ENCODE measurements at places on chromosomes 16 and 17.

- no peak for DNase-seq
These were observed 43.8 kb upstream of the DHX40 start for GRCh38 chr17:59521465-59522126.

DNA sequence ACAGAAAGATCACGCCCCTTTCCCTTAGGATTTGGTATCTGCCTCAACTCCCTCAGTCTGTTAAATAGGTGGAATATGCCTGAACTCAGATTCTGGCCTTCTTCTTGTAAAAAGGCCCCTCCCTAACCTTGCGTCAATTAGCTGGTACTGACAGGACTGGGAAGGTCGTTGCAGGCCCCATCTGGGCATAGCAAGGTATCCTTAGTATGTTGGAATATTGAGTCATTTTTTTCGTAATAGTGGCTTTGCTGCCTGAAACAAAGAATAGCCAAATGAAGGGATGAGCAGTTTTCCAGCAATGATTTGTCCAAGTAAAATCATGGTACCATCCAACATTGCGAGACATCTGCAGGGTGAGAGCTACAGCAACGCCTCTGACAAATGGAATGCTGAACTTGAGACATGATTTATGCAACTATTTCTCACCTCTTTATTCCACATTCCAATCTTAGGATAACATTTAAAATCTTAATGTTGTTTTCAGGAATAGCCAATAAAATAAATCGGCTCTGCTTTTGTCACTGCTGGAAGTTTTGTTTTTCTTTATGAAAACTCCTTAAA, 39.3 kb upstream of the BRD7 start:
- no peak for DNase-seq

DNA sequence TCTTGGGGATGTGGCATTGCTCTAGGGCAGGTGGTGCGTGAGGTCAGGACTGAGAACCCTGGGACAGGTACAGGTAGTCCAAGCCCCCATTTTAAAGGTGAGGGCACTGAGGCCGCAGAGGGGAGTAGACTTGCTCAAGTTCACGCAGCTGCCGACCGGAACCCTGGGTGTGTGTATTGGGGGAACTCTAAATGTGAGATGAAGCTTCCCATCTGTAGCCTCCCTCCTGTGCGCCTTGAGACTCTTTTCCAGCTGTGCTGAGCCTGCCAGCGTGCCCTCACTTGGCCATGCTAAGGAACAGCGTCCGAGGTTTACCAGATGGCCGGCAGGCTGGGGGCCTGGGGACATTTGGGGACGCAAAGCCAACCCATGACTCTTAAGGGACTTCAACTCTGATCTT, 79.0 kb upstream of the CDC42EP4 start:
- no peak for DNase-seq

DNA sequence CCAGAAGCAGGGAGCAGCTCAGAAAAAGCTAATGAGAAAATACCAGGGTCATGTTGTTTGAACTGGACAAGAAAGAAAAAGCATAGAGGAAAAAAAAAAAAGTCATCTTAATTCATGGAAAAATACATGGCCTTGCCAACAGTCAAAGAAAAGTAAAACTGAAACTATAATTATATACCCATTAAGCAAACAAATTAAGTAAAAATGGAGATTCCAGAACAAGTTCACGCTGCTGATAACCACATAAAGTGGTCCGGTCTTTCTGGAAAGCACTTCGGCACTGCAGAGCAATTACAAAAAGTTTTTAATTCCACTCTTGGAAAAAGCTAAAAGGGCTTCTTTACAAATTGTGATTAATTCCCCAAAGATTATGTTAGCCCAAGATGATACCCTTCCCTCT, 12.4 kb upstream of the P2RX5 start:
- no peak for DNase-seq

DNA sequence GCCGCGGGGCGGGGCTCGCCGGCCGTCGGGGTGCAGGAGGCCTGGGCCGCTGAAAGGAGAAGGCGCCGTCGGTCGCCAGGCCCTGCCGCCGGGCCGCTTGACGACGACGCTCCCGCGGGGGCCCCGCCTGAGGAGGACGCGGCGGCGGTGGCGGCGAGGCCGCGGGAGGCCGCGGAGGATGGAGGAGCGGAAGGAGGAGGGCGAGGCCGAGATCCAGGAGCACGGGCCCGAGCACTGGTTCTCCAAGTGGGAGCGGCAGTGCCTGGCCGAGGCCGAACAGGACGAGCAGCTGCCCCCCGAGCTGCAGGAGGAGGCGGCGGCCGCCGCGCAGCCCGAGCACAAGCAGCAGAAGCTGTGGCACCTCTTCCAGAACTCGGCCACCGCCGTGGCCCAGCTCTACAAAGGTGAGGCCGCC, 430 bp downstream of the HAPSTR1 start:
- DNase-seq = peak; percentile 8

GRCh38 chr17:67434061-67434525, 57.0 kb downstream of the PITPNC1 start:
- no peak for DNase-seq

GRCh38 chr16:65481956-65482355, 360.1 kb upstream of the CDH11 start:
- no peak for DNase-seq

Data from DMS79 treated with DMSO at 0.1 percent for 48 hours (cell line).